Activated CD4-positive, alpha-beta T cell treated with anti-CD3 and anti-CD28 coated beads, Interleukin-2, amount 10 ng/mL, durations not matched to agents 24 days and 14 days (primary cell): ENCODE measurements at places on chromosomes 3 and 15. TPM values are rescaled to one million over a fixed set of nuclear protein-coding genes. Genes with fewer than 3 reads are reported as not detected.

DNA sequence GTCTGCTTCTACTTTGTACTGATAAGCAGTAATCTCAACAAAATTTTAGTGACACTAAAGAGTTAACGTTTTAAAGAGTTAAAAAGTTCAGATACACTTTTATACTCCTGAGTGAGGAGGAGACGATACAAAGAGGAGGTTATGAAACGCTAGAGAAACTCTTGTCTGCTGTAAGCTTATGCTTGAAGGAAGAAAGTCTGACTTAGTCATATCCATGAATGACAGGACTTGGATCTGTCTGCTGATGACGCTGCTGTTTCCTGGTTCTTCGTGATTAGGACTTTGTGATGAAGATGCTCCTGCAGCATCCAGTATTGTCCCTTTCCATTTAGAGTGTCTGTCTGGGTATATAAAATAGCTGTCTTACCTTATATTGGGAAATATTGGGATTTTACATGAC is 15.8 kb downstream of the TCF12 start:
- peaks cover 50% of the 10 kb centered on the region for H3K36me3 ChIP-seq
- H3K27ac ChIP-seq, result no peak overlapping the region
- H3K27me3 ChIP-seq, result no peaks in the 10 kb centered on the region

GRCh38 chr3:49104427-49105291 is at the start of gene QARS1:
Gene QARS1 (minus strand): TSS chr3:49104757. CDS start chr3:49104733, 24 bp downstream.
- peaks cover 47% of the 10 kb centered on the region for H3K36me3 ChIP-seq
- H3K4me1 ChIP-seq, result peaks cover 18% of the 10 kb centered on the region
- H3K27ac ChIP-seq, result peak within 1 kb of the TSS; percentile 96
- H3K4me3 ChIP-seq, result peak within 1 kb of the TSS; percentile 99
- no peaks in the 10 kb centered on the region for H3K27me3 ChIP-seq
- peak; percentile 97 for DNase-seq

DNA sequence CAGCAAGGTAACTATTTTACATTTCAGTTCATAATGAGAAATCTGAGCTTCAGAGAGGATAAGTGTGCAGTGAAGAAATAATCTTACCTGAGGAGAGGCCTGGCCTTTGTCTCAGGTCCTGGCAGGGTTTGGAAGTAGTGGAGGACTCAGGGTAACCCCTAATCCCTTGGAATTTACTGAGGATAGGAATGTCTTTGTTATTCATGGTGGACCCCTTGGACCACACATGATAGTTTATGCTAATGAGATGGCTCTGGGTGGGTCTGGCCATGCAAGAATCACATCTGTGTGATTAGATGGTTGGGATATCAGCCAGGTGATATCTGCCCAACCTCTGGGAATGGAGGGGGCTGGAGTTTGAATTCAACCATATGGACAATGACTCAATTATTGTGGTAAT is 65.0 kb upstream of the DAZL start:
- no peaks in the 10 kb centered on the region for H3K36me3 ChIP-seq
- no peaks in the 10 kb centered on the region for H3K4me1 ChIP-seq
- peak; percentile 18 for DNase-seq

GRCh38 chr3:84547971-84548970 is 410.5 kb upstream of the CADM2 start:
- no peaks in the 10 kb centered on the region for H3K36me3 ChIP-seq
- H3K4me3 ChIP-seq, result no peak overlapping the region
- H3K4me1 ChIP-seq, result no peaks in the 10 kb centered on the region
- DNase-seq, result no peak

GRCh38 chr3:4425707-4426106 is 41.4 kb downstream of the SUMF1 start:
- DNase-seq, result no peak
- H3K4me3 ChIP-seq, result peak overlapping the region; percentile 20
- no peaks in the 10 kb centered on the region for H3K27me3 ChIP-seq
- peak overlapping the region; percentile 59 for H3K27ac ChIP-seq

The PLSCR4 gene
- not detected in 2 replicates for total RNA-seq

The SAXO2 gene
- total RNA-seq, result 1.1 and 1.8 TPM in 2 replicates

The BFSP2 gene
- total RNA-seq, result not detected in 2 replicates

The PLCB2 gene
- 82.7 and 95.7 TPM in 2 replicates for total RNA-seq

The TMC3 gene
- not detected in 2 replicates for total RNA-seq
